A549 (cell line): ENCODE measurements at places on chromosomes 3 and 15.

DNA sequence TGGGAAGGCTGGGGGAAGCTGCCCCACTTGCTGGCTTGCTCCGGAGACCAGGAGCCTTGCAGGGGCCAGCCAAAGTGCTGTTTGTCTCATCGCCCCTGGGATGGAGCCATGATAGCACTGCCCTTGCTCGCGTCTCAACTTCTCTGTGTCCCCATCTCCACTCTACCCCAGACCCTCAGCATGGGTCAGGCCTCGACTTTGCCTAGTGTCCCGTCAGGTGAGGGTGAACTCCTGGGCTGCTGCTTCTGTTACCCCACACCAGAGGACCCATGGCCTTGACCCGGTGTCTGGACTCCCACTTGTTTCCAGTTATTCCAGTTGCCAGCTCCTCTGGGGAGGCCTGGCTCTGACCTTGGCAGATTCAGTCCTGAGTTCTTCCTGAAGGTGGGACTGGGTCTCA, 36.5 kb upstream of the DUSP7 start:
- DNase-seq, result no peak

- DNase-seq, result no peak
These were observed 4.1 kb upstream of the TGM5 start for GRCh38 chr15:43270676-43271306.

DNA sequence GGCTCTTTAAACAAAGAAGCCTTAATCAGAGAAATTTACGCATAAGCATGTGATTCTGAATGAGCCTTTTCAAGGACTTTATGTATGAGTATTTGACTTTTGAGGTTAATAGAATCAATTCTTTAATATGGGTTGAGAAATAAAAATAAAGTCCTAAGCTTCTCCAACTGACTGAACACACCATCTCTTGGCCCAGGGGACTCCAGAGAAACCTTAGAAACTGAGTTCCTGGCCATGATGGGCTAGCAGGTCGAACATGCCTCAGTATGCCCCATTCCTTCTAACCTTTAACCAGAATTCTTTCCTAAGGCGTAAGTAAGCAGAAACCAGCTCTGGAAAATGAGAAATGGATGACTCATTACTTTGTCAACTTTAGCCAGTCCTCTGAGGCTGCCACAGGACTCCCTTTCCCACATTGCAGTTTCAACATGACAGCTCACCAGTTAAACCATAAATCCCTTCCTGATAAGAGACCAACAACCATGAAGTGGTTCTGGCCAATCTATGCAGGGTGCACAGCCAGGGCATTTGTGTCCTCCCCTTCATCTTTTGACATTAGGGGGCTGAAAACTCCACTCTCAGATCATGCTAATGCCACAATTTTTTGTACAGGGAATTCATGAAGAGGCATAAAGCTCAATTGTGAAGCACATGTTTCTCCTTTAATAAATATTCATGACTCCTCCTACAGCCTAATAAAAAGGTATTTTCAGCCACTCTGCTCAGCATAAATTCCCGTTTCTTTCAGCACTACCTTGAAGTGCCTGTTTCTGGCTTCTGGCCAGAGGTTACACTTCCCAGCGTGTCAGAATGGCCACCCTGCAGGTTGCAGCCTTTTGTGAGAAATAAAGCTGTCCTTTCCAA, 33.3 kb downstream of the TM4SF18 start:
- peak; percentile 65 for DNase-seq

DNA sequence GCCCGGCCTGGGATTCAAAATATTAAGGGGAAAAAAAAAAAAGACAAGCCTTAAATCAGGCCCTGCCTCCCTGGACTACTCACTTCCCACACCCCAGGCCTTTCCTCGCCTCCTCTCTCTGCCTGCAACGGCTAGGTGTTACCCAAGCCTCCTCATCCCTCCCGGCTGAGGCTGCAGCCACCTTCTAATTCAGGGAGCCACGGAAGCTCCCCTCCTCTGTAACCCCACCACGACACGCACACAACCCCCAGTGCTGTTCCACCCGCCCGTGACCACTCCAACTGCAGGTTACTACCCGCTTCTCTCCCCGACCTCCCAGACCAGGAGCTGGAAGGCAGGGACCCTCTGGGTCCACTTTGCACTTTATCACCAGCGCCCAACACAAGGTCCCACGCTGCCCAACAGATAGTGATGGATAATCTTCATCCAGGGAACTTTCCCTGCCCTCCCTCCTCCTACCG, 936 bp downstream of the KIF7 start:
- DNase-seq, result no peak

- no peak for DNase-seq
These were observed 3.0 kb upstream of the TLNRD1 start for GRCh38 chr15:80997692-80998091.

DNA sequence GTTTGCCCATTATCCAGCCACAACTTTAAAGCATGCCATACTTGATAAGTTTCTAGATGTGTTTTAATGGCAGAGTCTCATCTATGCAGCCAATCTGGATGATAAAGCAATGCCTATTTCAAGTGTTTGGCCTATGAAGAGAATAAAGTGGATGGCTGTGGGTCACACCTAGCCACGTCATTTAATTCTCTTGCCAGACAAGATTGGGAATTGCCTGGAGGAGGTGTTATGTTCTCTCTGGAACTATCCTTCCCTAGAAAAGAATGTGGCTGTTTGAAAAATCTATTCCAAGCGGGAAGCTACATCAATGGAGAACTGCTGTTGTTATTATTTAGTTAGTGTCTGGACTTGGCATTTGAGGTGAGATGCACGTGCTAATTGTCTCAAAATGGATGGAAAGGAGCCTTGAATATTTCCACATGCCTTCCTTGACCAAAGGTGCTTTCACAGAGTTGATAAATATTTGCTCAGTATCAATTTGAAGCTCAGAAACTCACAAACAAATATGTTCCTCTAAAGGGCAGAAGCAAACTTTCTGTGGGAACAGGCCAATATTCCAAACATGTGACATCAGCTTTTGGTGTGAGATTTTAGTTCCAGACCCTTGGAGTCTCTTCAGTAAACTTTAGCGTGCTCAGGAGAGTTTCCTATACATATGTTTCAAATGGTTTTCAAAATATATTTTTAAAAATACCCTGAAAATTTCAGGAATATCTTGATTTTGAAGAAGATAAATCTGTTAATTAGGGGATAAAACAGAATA, 510.6 kb upstream of the SGO1 start:
- DNase-seq, result no peak

- DNase-seq, result peak; percentile 31
These were observed 10.2 kb upstream of the TGFBR2 start for GRCh38 chr3:30596152-30596551.

DNA sequence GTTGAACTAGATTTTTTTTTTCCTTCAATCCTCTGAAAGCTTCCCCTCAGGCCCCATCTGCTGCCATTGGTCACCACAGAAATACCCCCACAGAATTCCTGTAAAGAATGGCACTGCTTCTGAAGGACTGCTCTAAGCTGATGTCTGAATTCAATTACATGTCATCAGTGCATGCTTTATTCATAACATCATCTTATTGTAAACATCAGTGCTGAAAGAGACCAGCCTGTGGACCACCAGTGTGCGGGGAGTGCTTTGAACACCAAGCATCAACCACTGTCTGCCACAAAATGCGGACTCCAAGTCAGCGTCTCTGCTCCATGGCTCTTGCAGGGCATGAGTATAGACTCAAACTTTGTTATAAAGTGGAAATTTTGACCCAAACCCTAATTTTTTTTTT, 11.6 kb downstream of the PHLDB2 start:
- no peak for DNase-seq

GRCh38 chr3:177516158-177517011, 319.1 kb upstream of the TBL1XR1 start:
- DNase-seq, result no peak

DNA sequence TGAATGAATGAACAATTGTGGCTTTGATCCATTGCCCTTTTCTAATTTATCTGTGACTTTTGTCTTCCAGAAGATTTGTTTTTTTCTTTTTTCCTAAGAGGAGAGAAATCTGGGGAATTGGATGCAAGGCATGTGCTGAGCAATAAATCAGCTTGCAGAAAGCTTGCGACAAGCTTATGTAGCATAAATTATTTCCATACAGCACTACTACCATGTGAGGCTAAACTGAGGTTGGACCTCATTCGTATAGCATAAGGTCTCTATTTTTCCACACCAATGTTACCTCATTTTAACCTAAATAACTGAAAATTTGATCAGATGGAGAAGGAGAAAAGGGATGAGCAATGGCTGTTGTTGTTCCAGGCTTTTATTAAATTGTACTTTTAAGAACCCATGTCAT, 455.6 kb downstream of the TUSC7 start:
- DNase-seq, result no peak

DNA sequence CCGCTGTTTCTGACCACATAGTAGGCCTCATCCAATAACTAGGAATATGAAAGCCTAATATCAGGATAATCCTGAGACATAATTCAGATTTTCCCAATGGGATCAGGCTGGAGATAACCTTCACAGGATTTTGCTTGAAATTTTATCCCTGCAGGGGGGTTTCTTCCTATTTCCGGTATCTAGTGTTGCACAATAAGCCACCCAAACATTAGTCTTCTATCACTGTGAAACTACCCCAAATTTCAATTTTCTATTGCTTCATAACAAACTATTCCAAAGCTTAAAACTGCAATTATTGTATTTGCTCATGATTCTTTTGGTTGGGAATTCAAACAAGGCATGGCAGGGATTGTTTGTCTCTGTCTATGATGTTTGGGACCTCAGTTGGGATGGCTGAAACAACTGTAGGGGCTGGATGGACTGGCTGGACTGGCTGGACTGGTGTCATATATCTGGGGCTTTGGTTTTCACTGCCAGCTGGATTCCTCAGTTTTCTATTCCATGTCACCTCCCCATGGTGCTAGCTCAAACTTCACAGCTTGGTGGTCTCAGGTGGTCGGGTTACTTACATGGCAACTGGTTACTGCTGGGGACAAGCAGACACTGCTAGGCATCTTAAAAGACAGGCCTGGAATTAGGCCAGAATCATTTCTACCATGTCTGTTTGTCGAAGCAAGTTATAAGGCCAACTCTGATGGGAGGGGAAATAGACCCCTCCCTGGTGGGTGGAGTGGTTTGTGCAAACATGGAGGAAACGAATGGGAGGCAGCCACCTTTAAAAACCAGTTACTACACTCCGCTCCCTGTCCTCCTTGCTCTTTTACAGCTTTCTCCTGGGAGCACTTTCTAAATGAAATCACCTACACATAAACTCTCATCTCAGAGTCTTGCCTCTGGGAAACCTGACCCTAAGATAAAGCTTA, 88.2 kb upstream of the STT3B start:
- DNase-seq, result no peak
